ENCODE measurements at places on chromosomes 12 and 14.

DNA sequence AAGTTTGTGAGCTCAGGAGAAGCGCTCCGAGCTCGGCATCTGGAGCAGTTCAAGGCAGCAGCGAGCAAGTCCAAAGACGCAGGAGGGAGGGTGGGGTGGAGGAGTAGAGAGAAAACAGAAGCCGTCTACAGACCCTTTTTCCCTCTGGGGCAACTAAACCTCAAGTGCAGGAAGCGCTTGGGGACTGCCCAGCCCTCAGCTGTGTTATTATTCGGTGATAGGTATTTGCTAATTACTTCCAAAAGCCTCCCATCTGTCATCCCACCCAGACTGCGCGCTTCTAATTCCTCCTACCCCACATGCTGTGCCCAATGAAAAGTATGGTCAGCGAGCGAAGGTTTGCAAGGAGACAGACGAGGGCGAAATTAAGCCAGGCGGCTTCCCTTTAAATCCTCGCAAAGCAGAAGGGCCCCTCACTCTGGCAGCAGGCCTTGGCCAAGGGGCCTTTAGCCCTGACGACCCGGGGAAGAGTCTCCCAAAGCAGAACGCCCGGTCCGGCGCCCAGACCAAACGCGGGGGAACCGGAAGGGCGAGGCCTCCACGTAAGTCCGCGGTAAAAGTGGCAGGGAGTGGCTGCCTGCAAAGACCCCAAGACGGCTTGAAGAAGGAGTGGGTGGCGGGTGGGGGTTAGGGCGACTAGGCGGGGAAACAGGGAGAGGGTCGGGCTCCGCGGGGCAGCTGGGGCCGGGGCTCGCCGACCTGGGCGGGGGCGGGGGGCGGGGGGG, 507 bp upstream of the CD9 start:
- no peak for DNase-seq

DNA sequence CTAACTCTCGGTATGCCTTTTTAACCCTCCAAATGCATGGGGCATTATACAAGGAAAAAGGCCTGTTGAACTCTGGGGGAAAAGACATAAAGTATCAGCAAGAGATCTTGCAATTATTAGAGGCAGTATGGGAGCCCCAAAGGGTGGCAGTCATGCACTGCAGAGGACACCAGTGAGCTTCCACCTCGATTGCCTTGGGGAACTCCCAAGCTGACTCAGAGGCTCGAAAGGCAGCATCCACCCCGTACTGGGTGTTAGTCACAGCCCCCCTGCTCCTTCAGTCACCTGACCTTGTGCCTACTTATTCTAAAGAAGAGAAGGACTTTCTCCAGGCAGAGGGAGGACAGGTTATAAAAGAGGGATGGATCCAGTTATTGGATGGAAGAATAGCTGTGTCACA, 781.4 kb upstream of the TMEM132C start:
- DNase-seq = peak; percentile 8

DNA sequence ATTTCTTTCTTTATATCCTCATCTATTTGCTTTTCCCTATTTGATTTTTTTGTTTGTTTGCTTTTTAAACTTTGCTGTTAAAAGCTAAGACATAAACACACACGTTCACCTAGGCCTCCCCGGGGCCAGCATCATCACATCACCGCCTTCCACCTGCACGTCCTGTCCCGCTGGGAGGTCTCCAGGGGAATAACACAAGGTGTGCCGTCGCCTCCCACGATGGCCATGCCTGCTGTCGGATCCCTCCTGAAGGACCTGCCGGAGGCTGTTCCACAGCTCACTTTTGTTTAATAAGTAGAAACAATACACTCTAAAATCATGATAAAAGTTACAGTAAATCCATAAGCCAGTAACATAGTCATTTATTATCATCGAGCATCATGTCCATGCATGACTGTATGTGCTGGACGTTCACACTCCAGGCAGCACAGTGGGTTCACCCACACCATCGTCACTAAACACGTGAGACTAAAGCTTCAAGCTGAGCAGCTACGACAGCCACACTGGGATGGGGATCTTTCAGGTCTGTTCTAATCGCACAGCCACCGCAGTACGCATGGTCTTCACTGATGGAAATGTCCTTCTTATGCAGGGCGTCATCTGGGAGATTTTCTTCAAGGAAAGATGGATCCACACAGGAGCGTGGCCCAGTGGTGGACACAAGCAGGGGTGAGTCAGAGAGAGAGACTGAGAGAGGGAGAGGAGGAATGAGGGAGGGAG, 3.6 kb downstream of the RIMBP2 start:
- DNase-seq = no peak

DNA sequence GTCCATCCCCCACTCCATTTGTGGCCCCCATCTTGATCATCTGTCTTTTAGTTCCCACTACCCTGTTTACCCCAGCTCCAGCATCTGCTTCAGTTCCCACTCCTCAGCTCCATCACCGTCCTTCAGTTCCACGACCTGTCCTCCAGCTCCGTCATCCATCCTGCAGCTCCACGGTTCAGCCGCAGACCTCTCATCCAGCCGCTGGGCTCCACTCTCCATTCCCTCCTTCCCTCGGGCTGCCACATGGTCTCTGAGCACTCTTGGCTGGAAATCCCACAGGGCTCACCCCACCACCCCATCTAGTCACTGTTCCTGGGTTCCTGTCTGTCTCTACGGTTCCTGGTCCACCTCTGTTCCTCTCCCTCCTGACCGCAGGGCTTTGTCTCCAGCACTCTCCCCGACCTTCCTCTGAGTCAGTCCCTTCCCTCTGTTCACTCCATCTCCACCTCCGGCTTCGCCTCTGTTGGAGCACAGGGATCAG, 3.3 kb upstream of the P3H3 start:
- DNase-seq = no peak

GRCh38 chr12:517538-517937, 57.8 kb downstream of the B4GALNT3 start:
- DNase-seq = no peak

DNA sequence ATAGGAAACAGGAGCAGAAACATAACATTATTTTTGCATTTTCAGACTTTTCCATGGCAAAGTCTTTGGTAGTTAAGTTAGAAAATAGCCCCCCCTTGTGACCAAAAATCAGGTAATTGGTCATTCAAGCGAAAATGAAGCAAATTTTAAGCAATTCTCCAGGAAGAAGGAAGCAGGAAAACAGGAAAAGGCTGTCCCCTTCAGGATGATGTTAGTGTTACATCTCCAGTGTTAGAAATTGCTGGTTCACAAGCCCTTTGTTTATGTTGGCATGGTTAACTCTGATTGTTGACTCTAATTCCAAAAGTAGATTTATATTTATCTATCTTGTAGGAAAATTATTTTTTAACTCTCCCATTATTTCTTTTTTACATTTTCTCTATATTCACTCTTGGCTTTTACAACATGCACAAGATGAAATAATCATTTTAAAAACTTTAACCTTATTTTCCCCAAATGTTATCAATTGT, 18.8 kb upstream of the GAS2L3 start:
- no peak for DNase-seq

DNA sequence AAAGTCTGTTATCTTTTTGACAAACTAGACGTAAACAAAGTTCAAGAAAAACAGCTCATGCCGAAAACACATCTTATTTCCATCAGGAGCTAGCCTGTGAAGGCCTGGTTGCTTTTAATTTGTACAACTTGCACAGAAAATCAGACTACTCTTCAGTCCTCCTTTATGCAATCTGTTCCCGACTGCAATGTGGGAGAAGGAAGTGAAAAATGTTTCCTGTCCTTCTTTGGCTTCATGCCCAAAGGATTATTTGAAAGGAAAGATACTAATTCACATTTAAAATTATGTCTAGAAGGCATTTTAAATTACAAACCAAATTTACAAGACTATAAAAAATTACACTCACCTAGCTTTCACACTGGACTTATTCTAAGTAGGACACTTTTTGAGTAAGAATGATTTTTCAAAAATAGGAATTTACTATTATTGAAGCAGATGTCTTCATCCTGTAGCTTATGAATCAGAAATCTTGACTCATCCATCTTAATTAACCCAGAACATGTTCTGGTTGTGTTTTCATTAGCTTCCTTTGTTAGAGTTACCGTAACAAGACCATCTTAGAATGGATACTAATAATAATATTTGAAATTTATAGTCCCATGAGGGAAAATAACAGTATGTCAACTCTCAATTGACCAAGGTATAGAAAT, 272.6 kb downstream of the PRKD1 start:
- DNase-seq = no peak

- no peak for DNase-seq
Observed at GRCh38 chr14:71228711-71229110, 321.5 kb downstream of the PCNX1 start.

DNA sequence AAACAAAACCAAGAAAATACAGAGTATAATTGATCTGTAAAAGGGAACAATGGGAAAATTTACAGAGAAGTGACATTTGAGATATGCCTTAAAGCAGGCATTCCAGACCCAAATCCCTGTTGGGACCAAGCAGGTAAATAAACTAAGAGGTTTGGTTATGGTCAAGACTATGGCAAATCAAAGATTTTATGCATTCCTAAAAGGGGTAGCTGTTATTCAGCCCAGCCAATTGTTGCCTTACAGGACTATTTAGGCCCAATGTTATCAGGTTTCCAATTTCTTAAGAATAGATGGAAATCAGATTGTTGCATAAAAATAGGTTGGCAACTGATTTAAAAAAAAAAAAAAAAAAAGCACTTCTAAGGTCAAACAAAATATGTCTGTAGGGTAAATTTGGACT, 5.3 kb downstream of the DNAI7 start:
- DNase-seq = no peak

- DNase-seq = peak; percentile 62
Observed at GRCh38 chr12:6062757-6063735, 61.4 kb downstream of the VWF start.

DNA sequence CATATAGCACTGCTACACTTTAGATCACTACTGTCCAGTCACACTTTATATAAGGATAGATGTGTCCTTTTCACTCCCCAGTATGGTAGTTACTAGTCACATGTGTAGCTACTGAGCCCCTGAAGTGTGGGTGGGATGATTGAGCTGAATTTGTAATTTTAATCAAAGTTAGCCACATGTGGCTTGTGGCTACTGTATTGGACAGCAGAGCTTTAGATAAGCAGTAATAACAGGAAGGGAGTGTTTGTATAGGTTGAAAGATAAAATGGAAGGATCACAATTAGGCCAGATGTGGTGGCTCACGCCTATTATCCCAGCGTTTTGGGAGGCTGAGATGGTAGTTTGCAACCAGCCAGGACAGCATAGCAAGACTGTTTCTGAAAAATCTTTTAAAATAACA, 23.5 kb downstream of the NAA30 start:
- no peak for DNase-seq

GRCh38 chr12:120116441-120116791, at the start of gene RAB35:
TSS of gene RAB35 (minus strand) at chr12:120116753. CDS start at chr12:120116650, 103 bp downstream.
- no peak for DNase-seq

GRCh38 chr12:19484738-19485137, 45.4 kb downstream of the AEBP2 start:
- DNase-seq = no peak

DNA sequence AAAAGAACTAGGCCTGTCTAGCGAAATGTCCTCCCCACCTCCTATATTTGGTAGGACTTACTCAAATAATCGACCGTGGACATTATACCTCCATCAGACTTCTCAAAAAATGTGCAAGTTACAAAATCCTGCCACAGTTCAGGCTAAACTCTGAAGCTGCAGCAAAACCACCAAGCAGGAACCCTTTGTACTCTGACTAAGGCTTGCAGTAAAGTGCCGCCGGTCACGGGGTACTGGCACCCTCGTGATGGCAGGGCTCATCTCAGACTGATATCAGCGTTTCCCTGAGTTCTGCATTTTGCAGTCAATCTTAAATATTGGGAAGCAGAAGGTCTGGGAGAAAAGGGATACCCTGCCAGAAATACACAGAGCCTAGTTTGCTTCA, 17.1 kb downstream of the SLC11A2 start:
- DNase-seq = peak; percentile 57

DNA sequence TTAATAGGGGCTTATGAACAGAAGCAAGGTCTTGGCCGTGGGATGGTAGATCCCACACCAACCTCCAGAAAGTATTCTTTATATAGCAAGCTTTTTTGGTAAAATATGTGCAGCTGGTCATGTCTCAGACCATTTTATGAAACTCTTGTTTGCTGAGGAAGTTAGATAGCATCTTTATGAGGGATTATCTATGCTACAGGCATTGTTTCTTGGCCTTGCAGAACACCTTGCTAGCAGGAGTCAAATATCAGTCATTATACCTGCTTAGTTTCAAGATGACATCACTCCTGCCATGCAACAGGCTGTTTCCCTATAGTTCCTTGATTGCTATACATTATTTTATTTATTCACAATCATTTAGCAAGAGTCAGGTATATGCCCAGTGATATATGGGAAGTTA, 84.8 kb upstream of the LRFN5 start:
- DNase-seq = no peak

DNA sequence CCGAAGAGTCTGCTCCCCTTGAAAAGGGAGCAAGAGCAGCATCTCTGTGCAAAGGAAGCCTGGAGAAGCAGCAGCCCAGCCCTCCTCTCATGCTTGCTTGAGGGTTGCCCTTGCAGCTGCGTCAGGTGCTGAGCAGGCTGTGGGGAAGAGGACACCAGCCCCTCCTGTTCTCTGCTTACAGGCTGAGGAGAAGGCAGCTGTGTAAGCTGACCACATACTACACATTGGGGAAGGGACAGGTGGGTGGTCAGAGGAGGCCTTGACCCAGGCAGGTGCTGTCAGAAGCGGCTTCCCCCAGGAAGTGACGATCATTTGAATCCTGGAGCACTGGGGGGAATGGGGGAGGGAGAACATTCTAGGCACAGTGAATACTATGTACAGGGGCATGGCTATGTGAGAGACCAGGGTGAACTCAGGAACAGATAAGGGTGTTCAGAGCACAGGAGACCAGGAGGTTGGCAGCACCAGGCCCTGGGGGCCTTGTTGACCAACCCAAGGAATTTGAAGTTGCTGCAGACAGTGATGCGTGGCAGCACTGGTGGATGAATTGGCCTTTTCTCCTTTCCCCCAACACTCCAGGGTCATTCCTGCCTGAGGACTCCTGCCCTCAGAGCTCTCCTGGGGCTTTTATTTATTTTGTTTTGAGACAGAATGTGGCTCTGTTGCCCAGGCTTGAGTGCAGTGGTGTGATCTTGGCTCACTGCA, 2.7 kb upstream of the KLC1 start:
- DNase-seq = no peak

DNA sequence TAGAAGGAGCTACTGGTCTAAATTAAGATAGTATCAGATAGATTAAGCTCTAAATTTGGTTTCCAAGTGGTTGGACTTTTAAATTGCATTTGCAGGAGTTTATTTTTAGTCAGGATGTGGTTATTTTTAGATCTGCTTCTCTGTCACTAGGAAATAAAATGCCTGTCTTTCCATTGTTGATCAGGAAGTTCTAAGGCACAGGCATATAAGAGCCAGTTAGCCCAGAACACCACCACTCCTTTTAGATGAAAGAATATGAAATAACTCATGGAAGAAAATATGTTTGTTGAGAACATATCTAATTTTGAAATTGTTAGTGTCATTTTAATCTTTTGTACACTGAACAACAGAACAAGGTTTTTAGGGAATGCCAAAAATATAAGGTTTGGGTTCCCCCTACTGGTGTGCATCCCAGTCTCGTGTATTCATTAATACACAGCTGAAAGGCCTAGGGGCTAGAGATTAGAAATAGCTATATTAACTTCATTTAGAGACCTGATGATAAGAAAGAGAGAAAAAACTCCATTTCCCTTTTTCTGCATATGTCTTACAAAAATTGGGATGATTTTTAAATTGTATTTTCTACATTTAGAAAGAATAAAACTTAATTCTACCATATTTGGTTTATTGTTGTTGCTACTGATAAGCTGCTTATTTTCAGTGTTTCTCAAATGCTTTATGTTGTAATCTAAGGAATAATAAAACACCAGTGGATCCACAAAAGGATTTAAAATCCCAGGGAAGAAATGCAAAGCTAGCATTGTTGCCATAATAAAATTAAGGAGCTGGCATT, 67.2 kb downstream of the RIC8B start:
- peak; percentile 29 for DNase-seq

- no peak for DNase-seq
Observed at GRCh38 chr12:65229441-65229840, 49.0 kb upstream of the MSRB3 start.
